ENCODE measurements at places on chromosomes 3 and 15.

DNA sequence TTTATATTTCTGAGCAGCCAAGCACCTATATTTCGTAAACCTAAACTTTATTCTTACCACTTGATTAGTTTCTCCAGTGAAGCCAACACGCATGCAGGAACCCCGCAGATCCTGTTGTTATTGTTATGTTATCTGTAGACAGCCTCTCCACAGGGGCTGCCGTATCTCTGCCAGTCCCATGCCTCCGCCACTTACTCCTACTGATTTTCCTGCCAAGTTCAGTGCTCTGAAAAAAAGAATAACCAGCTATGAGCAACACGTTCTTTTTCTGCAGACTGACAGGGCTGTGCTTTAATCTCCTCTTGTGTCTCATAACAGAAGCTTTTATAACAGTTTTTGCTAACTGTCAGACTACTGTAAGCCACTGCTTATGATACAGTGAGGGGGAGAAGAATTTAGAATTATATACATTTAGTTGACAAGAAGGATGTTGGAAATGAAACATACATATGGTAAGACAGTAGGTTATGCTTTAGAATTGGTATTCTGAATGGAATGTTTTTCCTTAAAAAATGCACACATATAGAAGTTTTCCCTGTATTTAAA, 347.4 kb downstream of the SI start:
- no peak for DNase-seq

DNA sequence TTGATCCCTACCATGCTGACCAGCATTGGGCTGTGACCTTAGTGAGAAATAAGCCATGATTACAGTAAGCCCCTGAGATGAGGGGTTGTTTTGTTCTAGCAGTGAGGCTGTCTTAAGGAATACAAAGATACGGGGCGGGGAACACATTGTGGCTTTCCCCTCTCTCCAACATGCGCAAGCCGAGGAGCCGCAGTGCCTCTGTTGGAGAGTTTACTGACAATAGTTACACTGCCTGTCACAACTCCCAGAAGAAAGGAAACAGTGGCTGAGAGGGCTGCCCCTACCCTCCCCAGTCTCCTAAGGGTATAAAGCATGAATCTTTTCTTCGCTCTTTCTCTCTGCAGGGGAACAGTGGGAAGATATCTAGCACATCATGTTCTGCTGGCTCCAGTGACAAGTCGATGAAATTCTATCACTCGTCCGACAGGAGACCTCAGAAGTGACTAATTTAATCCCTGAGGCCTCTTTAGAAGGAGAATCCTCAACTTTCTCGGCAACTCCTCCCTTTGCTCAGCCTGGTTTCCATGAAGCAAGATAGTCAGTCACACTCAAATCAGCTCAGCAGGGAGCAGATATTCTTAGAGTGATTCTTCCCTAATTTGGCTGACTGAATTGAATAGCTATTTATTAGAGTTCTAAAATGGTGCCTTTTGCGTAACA, 409.0 kb upstream of the PROK2 start:
- DNase-seq = no peak

DNA sequence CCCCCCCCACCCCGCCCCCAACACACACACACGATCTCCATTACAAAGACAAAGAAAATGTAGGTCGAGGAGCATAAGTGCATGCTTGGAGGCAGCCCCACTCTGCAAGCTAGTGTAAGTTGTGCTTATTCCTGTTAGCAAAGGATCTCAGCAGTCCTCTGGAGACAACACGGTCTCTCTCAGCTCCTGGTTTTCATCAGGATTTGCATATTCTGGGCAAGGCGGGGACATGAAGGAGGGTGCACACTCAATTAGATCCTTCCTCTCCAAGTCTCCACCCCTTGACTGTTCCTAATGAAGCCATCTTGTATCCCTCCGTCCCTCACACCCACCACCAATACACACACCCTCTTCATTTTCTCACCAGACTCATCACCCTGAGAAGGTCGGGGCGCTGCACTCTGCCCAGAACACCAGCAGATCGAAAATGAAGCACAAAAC, 63.8 kb downstream of the MRPL46 start:
- DNase-seq = no peak

GRCh38 chr3:99755831-99756230, 61.8 kb upstream of the CMSS1 start:
- DNase-seq = no peak

GRCh38 chr15:23438816-23439466, 8.1 kb downstream of the GOLGA6L2 start:
- no peak for DNase-seq

DNA sequence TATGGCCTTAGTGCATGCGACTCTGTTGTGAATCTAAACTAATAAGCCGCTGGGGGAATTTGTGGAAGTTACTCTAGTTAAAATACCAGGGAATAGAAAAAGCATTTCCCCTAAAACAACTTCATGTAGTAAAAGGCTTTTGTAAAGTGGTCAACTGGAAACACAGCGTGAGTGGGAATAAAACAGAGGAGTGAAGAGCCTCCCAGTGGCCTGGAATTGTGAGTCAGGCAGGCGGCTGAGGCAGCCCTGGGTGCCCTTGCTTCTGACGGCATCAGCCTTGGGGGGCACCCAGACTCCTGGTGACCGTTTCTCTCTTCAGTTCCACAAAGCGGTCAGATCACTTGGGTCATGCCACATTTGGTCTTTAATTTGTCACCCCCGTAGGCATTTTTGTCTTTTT, 108.4 kb downstream of the GHSR start:
- no peak for DNase-seq

DNA sequence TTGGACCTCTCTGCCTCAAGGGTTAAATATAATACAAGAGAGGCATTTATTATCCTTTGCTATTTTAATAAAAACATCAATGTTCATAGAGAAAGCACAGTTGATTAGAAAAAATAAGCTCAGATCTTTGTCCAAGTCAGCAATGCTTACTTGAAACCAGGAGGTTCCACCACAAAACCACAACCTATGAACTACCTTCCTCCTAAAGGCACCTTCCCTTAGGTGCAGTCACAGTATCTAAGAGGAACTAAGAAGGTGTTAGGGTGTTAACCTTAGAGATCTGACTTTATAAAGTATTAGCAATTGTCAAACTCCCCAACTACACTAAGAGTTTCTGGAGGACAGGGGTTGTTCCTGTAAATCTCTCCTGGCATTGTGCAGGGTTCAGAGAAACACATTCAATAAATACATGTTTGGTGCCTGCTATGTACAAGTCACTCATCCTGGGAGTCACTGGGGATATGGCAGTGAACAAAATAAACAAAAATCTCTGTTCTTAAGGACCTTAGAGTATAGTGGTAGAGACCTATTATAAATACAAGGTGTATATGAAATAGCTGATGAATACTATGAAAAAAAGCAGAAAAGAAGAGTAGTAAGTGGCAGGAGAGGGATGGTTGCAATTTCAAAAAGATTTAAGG, 208.6 kb downstream of the NFKBIZ start:
- no peak for DNase-seq

- peak; percentile 63 for DNase-seq
Observed at GRCh38 chr3:38649500-38650247, at the start of gene SCN5A. TSS of gene SCN5A (minus strand) at chr3:38649687. CDS start at chr3:38633307, 16,380 bp downstream.

GRCh38 chr3:13507570-13508339, 27.6 kb downstream of the HDAC11 start:
- DNase-seq = no peak

- no peak for DNase-seq
Observed at GRCh38 chr15:35181538-35181937, 96.4 kb upstream of the NANOGP8 start.

- no peak for DNase-seq
Observed at GRCh38 chr15:76341366-76342057, 4.9 kb downstream of the ISL2 start.

GRCh38 chr3:107367353-107367752, 9.9 kb upstream of the CCDC54 start:
- DNase-seq = no peak

- DNase-seq = no peak
Observed at GRCh38 chr15:37933666-37934065, 774 bp upstream of the TMCO5A start.

- DNase-seq = no peak
Observed at GRCh38 chr3:16363636-16364035, 98.6 kb downstream of the OXNAD1 start.

DNA sequence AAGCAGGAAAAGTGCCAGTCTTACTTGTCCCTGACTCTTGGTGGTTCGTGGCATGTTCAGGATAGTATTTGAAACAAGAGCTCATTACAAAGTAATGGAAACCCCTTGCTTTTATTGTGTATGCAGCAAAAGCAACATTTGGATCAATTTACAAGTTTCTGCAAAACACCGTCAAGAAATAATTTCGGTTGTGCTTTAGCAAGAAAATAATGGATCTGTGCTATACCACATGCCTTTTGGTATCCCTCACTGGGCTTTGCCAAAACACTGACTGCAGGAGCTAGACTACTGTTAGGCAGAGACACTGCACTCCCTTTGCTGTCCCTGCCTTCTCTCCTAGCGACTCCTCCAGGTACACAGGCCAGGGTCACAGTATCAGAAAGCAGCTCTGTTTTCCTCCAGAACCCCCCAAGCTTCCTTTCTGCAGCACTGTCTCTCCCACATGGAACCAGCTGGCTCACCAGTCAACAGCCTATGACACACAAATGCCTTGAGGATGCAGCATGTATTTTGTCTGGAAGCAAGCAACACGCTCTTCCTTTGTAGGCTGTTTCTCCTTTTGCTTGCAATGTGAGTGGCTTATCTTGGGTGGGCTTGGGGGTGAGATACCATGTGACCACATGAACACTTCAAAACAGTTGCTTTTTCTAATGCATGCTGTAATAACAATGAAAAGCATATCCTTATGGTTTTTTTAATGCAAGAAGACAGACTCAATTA, 111.4 kb downstream of the PGPEP1L start:
- no peak for DNase-seq

DNA sequence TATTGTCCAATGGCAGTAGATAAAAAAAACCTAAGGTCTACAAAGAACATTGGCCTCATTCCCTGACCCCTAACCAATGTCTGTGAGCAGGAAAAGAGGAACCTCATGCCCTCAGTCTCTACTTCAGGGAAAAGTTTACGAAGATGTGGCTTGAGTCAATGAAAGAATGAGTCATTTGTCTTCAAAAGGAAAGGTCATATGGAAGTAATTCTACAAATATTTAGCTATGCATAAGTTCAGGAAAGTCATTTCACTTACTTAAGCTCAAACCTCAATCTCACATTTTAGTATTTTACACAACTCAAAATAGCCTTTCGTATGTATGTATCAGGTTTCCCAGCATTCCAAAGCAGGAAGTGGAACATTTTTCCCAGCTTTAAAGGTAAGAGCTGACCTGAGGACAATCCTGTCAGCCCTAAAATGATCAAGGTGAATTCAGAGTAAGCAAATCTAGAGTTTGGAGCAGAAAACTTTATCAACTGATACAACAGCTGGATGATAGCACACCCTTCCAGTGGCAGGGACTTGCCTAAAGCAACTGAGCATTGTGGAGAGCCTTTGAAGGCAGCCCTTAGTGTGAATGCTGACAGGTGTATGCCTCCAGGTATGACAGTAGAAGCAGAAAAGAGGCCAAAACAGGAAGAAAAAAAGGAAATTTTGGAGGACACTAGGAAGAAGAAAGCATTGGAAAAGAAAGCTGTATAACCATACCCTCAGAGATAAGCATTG, 53.9 kb upstream of the ACKR4 start:
- DNase-seq = no peak

GRCh38 chr15:100043068-100043641, 298.6 kb downstream of the ADAMTS17 start:
- no peak for DNase-seq

GRCh38 chr3:159899166-159899565, 89.5 kb upstream of the IL12A start:
- DNase-seq = no peak

GRCh38 chr3:28841441-28841840, 439.4 kb upstream of the RBMS3 start:
- DNase-seq = no peak

DNA sequence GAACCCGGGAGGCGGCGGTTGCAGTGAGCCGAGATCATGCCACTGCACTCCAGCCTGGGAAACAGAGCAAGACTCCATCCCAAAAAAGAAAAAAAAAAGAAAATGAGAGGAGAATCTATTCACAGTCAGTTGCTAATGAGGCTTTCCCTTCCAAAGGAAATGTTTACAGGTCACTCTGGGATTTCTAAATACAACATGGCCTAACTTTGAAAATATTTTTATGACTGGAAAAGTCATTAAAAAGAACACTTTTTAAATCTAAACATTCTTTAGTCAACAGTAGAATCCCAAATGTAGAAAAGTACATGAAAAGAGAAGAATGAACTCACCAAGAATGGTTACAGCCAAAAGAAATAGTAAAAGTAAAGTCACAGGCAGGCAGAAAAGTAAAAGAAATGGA, 78.6 kb downstream of the PLD1 start:
- no peak for DNase-seq

DNA sequence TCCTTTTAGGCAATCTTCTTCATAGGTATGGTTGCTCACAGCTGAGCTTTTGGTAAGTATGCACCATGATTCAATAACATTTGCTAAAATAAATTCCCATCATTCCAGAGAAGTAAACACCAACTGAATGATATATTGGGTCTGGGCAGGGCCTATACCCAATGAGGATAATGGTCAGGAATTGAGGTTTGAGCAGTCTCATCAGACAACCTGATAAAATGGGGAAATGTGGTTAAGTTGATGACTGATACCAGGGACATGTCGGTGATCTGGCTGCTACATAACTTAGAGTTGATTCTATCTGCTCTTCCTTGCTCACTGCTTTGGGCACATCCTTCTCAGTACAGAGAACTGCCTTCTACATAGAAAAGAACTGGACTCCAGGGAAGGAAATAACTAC, 92.9 kb downstream of the GPR156 start:
- DNase-seq = no peak

DNA sequence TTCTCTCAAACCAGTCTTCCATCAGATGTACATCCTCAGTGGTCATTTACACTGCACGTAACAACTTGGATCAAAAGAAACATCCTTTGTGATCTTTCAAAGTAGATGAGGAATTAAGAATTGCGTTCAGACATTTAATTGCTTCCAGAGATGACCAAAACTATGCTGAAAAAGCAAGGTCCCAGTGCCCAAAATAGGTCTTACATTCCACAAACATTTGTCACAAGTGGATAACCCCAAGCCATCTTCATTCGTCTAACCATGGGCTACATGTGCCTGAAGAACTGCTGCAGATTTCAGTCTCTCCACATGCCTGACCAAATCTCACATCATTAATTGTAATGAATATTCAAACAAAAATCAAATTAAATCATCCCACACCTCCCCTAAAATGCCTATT, 273.6 kb downstream of the SHOX2 start:
- DNase-seq = no peak

- no peak for DNase-seq
Observed at GRCh38 chr3:23496165-23496564, 293.0 kb downstream of the UBE2E2 start.

DNA sequence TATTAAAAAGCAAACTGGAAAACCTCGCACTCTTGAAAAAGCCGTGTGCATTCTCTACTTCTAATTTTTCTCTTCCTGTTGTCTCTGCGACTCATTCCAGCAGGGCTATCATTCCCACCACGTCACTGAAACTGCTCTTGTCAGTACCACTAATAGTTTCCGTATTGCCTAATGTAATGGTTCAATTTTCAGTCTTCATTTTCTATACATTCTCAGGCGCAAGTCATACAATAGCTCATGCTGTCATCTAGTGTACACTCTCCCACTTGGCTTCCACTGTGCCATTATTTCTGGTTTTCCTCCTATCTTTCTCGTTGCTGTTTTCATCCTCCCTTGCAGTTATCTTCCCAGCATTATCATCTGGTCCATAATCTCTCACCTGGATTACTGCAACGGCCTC, 160.2 kb downstream of the SPATA16 start:
- no peak for DNase-seq

- DNase-seq = no peak
Observed at GRCh38 chr3:147418808-147419701, 9.9 kb downstream of the ZIC1 start.
